ENCODE measurements at places on chromosomes 13 and 19.

- DNase-seq: no peak
Measured at GRCh38 chr13:30504081-30504480, 38.3 kb upstream of the HMGB1 start.

DNA sequence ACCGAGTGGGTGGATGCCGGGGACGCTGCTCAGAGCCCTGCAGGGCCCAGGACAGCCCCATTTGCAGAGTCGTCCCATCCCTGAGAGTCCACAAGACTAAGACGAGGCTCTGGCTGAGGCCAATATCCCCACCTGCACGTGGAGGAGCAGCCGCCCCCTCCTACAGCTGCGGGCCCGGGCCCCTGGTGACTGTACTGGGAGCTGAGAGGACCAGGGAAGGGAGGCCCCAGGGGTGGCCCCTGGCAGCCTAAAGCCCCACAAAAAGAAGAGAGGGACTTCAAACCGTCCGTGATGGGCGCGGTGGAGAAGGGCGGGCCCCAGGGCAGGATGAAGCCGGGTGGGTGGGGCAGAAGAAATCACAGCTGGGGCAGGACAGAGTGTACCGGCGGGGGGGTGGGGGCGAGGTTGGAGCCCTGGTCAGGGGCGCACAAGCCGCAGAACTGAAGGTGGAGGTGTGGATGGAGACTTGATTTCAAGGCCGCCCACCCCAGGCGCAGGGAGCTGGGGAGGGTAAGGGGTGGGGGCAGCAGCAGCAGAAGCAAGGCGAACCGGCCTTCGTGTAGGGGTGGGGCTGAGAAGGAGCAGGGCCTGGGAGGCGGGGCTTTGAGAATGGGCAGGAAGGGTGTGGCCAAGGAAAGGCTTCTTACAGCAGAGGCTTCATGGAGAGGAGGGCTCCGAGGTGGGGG, 12.9 kb downstream of the CFD start:
- peak; percentile 85 for DNase-seq

DNA sequence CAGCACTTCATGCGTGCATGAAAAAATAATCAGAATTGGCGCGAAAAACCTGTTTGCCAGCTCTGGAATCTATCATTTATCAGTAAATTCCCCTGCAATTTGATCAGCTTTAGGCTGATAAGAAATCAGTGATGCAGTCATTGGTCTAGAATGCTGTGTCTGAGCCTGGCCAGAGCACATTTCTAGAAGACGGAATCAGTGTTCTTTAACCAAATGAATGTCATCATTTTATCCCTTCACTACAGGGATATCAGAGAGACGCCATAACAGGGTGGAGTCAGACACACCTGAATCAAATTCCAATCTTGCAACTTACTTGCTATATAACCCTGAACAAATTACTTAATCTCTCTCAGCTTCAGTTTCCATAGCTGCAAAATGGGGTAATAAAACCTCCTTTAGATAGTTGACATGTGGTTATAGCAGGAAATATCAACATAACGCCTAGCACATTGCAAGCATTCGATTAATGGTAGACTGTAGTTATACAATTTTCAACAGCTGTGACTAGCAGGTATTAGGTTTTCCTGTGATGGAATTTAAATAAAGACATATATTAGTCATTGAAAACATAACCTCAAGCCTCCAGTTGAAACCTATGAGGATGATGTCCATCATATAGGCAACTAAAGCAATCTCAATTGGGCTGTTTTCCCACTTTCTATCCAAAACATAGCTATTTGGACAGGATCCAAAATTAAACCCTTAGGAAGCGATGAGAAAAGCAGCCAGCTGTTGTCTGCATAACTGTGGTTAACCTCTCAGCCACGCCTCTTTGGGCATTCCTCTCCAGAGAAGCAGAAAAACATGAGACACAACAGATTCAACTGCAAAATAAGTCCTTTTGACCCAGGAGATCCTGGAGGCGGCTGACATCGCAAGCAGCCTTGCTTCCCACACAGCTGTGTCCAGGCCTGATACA, 51.6 kb upstream of the UBL3 start:
- peak; percentile 19 for DNase-seq

DNA sequence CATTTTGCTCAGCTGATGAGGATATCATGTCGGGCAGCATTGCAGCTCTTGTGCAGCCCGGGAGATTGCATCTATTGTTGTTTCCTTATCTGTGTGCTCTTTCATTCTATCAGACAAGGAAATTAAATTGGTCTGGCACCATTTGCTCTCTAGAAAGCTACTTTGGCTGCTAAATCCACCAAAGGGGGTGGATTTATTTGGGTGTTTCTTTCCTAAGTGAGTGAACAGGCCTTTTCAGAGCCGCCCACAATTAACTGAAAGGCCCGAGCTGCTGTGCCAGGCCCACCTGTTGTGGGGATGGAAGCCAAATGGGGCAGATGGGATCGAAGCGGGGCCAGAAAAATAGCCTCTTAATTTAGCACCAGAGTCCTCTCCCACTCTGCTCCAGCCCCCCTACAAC, 99.4 kb downstream of the DNAJC15 start:
- no peak for DNase-seq

DNA sequence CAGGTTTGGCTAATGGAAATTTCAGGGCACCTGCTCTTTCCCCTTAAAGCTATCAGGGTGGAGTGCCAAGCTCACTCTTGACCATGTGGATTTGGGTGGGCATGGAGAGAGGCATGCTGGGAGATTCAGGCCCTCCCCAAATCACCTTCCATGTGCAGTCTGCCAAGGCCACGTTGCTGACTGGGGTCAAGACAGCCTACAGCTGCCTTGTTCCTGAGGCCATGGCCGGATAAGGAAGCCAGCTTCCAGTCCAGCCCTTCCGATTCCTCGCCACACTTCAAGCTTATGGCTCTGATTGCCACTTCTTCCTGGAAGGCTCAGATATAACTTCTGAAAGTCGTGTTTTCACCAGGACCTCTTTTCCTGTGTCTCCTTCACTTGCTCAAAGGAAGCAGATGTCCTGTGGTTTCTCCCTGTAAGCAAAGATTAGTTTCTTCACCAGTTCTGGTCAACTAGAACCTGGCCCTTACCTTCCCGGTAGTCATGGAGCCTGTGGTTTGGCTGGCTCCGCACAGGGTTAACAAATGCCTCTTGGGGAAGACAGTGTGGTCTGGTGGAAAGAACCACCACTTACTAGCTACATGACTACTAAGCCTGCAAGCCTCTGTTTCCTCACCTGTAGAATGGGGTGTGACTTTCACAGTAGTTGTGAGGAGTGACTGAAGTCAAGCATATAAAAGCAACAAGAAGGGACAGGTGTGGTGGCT, 16.1 kb upstream of the TPT1 start:
- DNase-seq: no peak

DNA sequence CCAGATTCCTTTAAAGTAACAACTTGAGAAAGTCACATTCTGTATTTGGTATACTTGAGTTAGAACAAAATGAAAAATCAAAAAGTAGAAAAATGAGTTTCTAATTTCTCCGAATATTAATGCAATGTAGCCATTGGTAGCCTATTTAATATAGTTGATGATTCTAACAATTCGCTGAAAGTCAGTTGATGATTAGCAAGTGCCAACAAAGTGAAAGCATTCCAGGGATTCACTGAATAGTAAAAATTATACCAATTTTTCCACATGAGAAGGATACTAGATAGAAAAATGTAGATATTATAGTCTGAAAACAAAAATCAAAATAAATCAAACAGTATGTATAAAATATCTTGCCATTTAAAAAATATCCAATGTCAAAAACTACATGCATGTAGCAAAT, 117.2 kb downstream of the FREM2 start:
- DNase-seq: no peak

DNA sequence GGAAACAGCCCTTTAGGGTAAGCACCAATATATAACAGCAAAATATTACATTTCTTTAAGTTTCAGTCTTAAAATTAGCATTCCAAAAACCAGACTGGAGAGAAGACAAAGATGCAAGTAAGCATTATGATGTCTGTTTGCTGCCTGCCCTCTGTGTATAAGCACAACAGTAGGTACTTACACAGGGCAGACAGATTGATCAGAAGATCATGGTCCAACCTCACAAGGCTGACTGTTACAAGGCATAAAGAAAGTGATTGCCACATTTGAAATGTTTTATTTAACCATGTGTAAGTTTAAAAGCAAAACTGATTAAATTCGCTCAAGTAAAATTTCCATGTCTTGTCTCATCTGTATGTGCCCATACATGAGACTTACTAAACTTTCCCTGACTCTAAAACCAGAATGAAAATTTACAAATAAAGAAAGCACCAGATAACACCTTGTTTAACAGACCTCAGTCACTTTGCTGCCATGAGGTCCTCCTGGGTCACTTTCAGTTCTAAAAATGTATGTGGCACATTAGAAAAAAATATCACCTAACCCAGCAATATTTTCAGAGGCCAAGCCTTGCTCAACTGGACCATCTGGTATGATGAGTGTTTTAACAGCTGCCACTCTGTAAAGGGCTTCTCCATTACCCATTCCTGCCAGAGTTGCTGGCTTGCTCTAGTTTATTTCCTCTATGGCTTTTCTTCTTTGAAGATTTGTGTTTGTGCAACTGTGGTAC, 297.0 kb downstream of the RBM26 start:
- DNase-seq: no peak

DNA sequence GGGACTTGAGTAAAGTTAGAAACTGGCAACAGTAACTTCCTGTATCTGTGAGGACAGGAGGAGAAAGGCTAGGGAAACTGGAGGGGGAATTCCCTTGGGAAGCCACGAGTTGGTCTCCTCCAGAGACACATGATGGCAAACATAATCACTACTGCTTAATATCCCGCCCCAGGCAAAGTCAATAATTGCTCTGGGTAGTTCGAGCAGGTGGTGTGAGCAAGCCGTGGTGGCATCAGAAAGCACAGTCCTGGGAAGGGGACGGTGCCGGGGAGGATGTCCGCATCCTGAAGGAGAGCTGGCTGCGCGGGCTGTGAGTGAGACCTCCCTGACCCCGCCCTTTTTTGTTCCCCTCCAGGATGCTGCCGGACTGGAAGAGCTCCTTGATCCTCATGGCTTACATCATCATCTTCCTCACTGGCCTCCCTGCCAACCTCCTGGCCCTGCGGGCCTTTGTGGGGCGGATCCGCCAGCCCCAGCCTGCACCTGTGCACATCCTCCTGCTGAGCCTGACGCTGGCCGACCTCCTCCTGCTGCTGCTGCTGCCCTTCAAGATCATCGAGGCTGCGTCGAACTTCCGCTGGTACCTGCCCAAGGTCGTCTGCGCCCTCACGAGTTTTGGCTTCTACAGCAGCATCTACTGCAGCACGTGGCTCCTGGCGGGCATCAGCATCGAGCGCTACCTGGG, 1.4 kb downstream of the FFAR2 start:
- DNase-seq: no peak

DNA sequence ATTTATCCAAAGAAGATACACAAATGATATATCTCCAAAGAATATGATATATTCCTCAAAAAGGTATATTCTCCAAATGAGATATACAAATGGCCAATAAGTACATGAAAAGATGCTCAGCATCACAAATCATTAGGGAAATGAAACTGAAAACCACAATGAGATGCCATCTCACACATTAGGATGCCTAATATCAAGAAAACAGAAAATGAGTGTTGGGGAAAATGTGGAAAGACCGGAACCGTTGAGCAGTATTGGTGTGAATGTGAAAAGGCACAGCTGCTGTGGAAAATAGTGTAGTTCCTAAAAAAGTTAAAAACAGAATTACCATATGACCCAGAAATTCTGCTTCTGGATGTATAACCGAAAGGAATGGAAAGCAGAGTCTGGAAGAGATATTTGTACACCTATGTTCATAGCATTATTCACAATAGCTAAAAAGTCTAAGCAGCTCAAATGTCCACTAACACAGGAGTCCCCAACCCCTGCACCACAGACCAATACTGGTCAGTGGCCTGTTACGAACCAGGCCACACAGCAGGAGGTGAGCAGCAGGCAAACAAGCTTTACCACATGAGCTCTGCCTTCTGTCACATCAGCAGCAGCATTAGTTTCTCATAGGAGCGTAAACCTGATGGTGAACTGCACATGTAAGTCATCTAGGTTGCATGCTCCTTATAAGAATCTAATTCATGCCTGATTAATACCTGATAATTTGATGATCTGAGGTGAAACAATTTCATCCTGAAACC, 291.9 kb downstream of the PCDH20 start:
- DNase-seq: no peak

GRCh38 chr13:112933649-112934048, 35.4 kb upstream of the MCF2L start:
- no peak for DNase-seq

GRCh38 chr13:24718192-24718965, 38.2 kb downstream of the ATP12A start:
- no peak for DNase-seq

- no peak for DNase-seq
Measured at GRCh38 chr13:107866032-107866940, 349.1 kb downstream of the LIG4 start.

DNA sequence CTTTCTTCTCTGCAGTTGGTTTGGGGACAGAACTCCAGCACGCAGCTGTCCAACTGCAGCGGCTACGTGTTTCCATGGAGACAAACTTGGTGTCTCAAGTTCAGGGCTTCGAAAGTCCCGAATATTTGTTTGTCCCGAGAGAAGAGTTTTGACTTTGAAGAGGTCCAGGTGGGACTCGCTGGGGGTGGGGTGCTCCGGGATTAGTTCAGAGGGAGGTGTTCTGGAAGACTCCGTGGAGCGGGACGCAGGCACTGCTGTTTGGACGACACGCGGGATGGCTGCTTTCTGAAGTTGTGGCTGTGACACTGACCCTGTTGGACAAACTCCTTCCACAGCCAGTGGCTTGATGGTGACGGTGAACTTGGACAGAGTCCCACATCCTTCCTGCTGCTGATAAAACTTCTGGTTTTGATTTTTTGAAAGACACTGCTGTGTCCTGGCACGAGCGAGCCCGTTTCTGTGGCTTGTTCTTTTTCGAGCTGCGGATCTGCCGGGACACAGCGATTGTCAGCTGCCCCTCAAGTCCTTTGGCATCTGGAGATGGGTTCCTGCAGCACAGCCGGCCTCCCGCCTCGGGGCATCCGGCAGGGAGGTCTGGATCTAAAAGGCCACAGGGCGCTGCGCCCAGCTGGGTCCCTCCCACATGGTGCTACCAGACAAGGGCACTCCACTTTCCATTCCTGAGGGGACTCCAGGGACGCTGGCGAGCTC, 15.9 kb upstream of the RANBP3 start:
- no peak for DNase-seq

DNA sequence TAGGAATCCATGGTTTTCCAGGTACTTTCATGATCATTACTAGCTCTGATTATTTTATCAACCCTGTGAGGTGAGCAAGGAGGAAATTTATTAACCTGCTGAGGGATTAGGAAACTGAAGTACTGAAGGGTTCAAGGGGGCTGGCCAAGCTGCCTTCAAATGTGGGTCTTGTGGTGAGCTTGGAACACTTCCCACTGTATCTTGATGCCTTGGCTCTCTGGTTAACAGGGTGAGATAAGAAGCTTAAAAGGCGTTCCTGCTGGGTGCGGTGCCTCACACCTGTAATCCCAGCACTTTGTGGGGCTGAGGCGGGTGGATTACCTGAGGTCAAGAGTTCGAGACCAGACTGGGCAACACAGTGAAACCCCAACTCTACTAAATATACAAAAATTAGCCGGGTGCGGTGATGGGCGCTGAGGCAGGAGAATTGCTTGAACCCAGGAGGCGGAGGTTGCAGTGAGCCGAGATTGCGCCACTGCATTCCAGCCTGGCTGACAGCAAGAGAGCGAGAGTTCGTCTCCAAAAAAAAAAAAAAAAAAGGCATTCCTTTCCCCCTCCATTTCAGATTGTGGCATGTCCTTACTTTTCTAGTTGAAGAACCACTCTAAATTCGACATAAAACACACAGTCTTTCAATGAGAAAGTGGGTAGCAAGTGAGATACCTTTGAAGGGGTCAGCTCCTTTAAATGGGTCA, 70.2 kb downstream of the KLF2 start:
- no peak for DNase-seq

GRCh38 chr19:49988433-49988832, 27.5 kb upstream of the SIGLEC11 start:
- DNase-seq: no peak

- DNase-seq: no peak
Measured at GRCh38 chr19:14977128-14977527, 2.5 kb downstream of the SLC1A6 start.
